RWPE2 (cell line): ENCODE measurements at places on chromosomes 7 and 10.

DNA sequence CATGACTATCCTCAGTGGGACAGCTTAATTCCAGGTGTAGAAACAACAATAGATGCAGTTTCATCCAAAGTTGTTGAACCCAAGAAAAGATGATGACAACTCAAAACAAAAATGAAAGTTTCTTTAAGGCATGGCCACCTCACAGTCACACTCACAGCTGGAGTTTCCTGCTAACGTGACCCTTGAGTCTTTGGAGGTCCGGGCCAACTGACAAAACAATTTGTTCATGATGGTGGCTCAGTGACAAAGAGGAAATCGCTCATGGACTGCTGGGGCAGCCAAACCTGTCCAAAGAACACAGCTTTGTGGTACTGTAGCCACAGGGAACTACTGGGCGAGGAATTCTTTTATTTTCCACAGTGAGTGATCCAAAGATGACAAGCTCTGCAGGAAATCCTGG is 96.0 kb upstream of the JCAD start:
- no peak for DNase-seq

DNA sequence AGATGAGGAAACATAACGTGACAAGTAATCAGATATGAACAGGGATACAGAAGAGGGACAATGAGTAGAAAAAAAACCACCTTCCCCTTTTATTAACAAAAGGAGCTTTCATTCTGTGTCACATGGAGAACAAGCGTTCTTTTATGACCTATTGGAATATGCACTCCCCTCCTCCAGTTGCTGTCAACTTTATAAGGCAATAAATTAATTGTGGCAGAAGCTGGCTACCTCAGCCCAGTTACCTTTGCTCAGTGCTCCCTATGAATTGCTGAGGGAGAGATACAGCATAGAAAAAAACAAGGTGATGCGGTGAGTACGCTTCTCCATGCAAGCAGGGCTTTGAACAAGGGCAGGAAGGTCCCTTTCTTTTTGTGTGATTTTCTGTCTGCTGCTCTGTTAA is at the start of gene MGAM2:
Gene MGAM2 (plus strand): TSS at position 220 of the 400 bp plus-strand sequence. CDS start 5,156 bp downstream, outside the sequence.
- DNase-seq = no peak

DNA sequence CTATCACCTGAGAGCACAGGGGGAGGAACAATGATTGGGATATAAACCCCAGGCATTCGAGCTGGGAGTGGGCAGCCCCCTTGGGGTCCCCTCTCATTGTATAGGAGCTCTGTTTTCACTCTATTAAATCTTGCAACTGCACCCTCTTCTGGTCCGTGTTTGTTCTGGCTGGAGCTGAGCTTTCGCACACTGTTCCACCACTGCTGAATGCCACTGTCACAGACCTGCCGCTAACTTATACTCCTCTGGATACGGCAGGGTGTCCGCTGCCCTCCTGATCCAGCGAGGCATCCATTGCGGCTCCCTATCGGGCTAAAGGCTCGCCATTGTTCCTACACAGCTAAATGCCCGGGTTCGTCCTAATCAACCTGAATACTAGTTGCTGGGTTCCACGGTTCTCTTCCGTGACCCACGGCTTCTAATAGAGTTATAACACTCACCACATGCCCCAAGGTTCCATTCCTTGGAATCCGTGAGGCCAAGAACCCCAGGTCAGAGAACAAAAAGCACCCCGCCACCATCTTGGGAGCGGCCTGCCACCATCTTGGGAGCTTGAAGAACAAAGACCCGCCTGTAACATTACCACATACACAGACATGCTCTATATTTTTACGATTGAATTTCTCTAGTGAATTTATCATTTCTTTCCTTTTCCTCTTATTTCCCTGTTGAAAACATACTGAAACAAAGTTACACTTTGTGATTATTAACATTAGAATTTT is 9.0 kb downstream of the ZWINT start:
- no peak for DNase-seq

DNA sequence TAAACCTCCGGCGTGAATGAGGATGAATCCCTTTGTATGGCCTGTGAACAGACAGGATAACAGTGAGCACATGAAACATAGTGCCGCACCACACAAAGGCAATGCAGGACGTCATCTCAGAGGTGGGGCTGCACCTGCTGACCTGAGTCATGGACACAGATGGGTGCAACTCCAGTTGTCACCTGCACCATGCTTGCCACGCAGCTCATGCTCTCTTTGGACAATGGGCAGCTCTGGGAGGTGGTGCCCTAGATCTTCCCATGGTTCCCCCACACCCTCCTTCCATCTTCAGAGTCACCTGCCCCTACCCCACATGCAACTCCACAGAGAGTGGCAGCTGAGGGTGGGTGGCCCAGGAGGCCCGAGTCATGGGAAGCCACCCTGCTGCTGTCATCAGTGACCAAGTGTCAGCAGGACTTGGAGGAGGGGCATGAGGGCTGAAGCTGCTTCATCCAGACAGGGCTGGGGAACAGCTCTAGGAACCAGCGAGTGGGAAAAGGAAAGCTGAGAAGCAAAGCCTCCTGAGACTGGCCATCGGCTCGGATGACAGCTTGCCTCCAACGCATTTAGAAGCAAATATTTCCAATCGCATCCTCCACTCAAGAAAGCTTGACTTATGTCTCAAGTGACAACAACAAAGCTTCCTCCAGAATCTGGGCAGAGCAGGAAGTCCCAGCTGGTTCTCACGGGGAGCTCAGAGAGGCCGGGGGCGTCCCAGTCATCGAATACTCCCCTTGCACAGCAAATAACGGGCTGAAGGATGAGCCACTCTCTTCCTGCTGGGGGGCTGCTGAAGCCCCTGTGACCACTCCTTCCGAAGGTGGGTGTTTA is 27.1 kb downstream of the VIPR2 start:
- DNase-seq = peak; percentile 23

GRCh38 chr10:104732222-104732621 is 91.1 kb downstream of the SORCS3 start:
- DNase-seq = no peak

DNA sequence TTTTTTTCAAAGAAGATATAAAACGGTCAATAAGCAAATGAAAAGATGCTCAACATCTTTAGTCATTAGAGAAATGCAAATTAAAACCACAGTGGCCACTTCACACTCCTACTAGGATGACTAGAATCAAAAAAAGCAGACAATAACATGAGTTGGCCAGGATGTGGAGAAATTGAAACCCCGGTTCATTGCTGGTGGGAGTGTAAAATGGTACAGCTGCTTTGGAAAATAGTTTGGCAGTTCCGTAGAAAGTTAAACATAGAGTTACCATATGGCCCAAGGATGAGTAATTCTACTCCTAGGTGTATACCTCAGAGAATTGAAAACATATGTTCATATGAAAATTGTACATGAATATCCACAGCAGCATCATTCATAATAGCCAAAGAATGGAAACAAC is 573.3 kb downstream of the GALNT17 start:
- no peak for DNase-seq

- no peak for DNase-seq
Observed at GRCh38 chr10:120517881-120518484, 61.0 kb downstream of the PLPP4 start.

DNA sequence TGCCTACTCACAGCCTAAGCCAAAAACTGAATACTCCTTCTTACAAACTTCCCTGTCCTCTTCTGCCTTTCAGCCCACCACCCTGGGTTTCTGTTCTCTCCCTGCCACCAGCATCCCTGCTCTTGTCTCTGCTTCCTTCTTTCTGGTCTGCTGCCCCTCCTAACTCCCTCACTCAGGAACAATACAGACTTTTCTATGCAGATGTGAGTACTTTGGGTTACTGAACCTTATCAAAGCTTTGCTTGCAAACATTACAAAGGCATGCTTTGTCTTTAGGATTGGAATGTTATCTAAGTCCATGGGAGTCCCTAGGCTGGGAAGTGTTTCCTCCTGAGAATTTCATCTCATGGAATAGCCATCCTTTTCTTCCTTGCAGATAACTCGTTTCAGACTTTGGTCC is 28.9 kb downstream of the CNNM1 start:
- DNase-seq = no peak

DNA sequence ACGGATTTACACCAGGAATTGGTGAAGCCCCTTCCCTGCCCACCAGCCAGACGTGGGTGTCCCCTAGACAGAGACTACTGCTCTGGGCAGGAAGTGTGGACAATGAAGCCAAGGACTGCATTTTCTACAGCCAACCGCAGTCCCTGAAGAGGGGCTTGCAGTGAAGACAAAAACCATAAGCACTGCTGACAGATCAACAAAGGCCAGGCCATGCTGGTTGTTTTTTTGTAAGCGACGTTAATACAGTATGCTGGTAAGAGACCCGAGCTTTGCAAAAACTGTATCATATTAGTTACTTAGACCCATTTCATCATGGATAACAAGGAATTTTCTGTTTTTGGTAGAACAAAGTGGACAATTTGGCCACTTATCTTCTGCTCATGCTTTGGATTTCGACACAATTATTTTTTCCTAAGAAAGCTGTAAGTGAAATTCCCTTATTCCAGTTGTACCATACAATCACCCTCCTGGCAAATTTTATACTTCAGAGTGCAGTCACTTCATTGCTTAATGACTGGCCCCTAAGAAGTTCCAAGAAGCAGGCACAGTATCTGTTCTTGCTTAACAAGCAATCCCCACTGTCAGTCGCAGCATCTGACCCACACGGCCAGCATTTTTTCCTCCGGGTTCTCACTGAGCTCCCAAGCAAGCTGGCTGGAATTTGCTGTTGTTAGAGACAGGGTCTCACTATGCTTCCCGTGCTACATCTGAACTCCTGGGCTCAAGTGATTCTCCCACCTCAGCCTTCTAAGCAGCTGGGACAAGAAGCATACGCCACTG is 163.5 kb downstream of the PARD3 start:
- no peak for DNase-seq

- DNase-seq = no peak
Observed at GRCh38 chr10:89055159-89055558, 64.6 kb downstream of the FAS start.

GRCh38 chr10:127349737-127350136 is 153.3 kb upstream of the INSYN2A start:
- DNase-seq = no peak

DNA sequence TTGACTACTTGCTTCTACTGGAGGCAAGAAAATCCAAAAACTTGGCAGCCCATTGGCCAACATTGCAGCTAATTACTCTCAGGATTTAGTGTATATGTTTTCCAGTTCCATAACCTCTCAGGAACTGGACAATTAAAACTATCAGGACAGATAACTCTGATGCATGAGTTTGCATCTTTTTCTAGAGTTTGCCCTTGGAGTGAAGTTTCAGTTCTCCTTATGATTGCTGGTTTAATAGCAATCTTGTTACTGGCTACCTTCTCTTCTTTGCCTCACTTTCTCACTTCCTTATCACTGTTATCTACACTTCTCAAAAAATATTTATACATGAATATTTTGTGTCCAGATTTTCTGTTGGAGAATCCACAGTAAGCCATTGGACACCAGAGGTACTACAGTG is 735.9 kb downstream of the PCDH15 start:
- no peak for DNase-seq

DNA sequence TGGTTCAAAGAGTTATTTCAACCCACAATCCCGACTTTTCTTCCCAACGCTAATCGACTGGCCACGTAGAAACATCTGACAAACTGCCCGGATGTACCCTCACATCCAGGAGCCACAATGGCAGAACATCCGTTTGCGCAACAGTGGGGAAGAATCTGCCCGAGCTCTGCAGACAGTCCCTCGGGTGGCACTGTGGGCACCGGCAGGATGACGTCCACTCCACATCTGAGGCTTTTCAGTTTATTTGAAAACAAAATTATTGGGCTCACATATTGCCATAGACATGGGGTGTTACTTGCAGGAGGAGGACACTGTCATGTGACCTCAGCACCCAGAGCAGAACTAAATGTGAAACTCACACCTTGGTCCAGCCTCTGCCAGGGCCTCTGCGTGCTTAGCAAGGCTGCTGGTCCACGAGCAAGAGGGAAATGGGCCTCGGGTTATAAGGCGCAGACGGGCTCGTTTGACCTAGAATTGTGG is 84.1 kb downstream of the MKI67 start:
- peak; percentile 11 for DNase-seq

GRCh38 chr7:128835790-128836641 is 5.8 kb downstream of the FLNC start:
- no peak for DNase-seq

- DNase-seq = no peak
Observed at GRCh38 chr7:148790131-148790726, 91.5 kb downstream of the CUL1 start.

- no peak for DNase-seq
Observed at GRCh38 chr7:67571026-67571545, 574.5 kb downstream of the TYW1 start.

- DNase-seq = no peak
Observed at GRCh38 chr10:71948496-71949067, 15.6 kb upstream of the CHST3 start.

DNA sequence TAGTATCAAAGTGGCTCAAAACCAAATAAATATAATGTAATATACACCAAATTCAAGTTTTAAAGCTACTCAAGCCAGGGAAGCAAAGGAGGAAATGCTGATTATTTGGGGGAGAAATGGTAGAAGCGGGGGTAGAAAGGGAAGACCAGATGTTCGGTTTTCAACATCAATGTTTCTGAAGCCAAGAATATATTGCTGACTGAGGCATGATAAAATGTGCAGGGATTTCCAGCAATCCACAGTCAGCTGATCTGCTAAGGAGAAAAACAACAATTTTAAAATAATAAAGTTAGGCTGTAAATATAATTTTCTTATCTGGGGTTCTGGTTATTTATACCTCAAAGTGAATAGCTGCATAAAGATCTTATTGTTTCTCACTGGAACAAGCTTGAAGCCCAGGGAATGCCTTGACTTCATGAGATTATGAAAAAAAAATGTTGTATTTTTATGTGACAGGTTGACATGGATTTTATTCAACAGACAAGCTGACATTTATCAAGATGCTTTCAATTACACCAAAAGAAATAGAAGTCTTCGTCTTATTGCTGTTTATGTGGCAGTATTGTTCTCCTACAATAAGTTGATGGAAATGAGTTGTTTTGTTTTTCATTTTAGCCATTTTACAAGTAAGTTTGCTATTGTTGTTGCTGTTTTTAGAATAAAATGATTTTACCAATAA is 28.6 kb upstream of the BMPER start:
- DNase-seq = no peak

GRCh38 chr7:44882899-44883298 is 2.4 kb downstream of the PURB start:
- no peak for DNase-seq

GRCh38 chr7:115368998-115369397 is 447.1 kb downstream of the MDFIC start:
- DNase-seq = no peak

DNA sequence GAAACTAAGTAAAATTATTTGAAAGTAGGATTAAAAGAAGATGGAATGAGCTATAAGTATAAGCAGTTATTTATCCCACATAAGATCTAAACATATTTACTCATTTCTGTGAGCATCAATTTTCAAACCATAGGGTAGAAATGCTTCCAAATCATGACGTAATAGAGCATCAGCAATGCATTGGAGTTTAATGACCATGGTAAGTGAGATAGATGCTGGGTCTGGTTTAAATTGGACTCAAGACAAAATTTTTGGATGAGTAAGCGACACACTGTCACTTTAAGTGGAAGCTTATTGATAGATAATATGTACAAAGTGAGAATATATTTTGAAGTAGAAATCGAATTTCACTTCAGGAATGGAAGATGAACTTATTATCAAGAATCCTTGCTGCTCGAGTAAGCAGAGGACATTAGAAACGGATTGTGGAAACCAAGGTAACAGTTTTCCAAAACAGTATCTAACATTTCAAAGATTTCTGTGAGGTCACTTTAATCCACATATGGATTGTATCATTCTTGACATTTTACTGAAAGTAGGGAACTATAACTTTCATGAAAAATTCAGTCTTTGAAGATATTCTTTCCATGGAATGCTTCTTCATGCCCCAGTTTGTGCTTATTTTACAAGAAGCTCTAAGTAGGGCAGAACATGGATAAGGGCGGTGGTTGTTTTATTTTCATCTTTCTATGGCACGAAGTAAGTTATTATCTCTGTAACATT is 85.8 kb downstream of the AGMO start:
- DNase-seq = no peak
